Activated CD4-positive, alpha-beta T cell treated with anti-CD3 and anti-CD28 coated beads, Interleukin-2, amount 50 U/mL, for 48 hours (primary cell): ENCODE measurements at places on chromosomes 7 and 10.

DNA sequence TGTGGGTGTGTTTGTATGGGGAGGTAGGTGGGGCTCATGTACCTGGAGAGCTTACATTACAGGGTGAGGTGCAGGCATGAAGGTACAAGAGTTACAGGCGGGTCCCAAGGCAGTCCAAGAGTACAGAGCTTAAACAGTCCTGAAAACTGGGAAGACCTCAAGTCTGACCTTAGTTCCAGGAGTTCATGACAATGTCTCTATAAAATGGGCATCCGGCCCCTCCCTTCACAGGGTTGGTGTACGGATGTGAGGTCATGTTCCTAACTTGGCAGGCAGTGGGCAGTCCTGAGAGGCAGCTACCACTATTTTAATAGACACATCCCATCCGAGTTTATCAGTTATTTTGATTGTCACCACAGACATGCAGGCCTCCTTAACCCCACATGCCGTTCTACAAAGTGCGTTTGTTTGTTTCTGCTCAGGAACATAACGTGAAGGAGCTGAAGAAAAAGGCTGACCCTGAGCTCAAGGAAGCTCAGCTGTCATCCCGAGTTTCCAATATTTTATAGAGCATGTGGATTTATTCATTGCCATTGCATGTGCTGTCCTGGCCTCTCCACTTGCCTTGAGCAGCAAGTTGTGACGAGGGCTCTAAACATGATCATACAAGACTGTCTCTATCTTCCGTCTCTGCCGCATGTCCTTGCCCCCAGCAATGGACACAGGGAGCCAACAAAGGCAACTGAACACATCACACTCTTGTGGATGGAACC is 647.5 kb upstream of the IGFBP3 start:
- no peak for DNase-seq

GRCh38 chr7:158271646-158272045 is 316.0 kb downstream of the PTPRN2 start:
- no peak for DNase-seq

DNA sequence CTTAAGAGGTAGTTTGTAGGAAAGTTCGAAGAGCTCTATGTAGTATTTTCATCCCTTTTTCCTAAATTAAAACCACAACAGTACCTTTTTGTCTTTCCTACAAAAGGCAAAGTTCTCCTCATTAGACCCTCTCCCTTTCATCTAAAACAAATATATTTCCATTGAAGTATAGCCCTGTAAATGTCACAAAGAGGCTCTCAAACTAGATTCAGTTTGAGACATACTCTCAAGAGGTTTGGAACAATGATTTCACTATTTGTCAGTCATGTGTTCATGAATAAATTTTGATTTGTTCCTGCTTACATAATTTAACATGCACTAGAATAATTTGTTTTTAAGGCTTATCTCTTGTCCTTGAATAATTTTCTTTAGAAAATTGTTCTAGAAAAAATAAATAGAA is 12.2 kb downstream of the TAS2R16 start:
- no peak for DNase-seq

GRCh38 chr7:90092506-90092905 is 61.8 kb upstream of the STEAP1 start:
- DNase-seq: no peak

- no peak for DNase-seq
These were observed 24.4 kb upstream of the KBTBD2 start for GRCh38 chr7:32916006-32916405.

GRCh38 chr10:98045785-98046389 is 15.5 kb upstream of the CRTAC1 start:
- DNase-seq: peak; percentile 57

GRCh38 chr10:48701139-48701901 is 16.6 kb downstream of the WDFY4 start:
- no peak for DNase-seq

DNA sequence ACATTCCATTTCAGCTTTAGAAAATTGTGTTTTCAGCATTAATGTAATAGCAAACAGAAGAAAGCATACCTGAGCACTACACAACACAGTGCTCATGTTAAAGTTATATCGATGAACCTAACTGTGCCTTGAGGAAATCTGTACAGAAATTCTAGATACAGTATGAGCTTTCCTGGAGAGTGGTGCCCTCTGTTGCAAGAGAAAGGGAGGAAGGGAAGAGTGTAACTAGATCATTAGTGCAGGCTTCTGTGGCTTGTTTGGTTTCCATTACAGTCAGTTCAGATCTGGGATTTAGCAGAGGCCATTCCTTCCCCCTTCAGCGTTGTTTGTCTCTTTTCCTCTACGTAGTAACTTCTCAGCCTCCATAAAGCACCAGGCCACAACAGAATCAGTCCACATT is 139.7 kb downstream of the HTR7 start:
- no peak for DNase-seq

DNA sequence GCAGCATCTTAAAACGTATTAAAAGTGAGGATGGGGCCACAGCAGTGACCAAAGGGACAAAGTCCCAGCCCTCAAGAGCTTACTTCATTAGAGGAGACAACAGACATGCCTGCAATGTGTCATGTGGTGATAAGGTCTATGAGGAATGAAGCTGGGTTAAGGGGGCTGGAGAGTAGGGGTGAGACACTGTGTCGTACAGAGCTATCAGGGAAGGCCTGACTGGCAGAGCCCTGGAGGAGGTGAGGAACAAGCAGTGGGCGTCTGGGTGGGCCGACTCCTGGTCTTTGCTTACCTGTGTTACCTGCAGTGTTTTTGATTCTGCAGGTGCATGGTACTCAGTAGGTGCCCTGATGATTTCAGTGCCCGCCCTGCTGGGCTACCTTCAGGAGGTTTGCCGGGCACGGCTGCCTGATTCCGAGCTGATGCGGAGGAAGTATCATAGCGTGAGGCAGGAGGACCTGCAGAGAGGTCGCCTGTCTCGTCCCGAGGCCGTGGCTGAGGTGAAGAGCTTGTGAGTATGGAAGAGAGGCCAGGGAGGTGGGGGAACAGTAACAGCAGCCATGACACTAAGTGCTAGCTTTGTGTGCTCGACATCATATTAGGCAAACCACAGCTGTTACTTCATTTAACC is 7.6 kb downstream of the ZFYVE27 start:
- no peak for DNase-seq

GRCh38 chr10:113517165-113517900 is 35.5 kb upstream of the HABP2 start:
- no peak for DNase-seq

DNA sequence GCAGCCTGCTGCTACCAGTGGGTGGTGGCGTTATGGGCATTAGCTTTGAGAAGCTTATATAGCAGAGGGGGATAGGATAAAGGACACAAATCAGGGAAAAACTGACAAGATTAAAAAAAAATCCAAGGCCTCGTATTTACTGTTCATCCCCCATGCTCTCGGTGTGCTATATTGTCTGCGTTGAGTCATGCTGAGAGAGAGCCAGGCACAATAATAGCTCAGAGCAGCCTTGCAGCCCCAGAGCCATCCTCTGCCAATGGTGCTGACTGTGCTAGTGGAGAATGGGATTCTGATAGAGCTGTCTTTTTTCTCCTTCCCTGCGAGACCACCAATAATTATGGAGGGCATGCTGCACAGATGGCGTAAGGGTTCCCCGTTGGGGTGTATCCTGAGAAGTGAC is 51.7 kb upstream of the FZD1 start:
- no peak for DNase-seq

- DNase-seq: no peak
These were observed 217.1 kb downstream of the PRPF18 start for GRCh38 chr10:13803566-13804554.

DNA sequence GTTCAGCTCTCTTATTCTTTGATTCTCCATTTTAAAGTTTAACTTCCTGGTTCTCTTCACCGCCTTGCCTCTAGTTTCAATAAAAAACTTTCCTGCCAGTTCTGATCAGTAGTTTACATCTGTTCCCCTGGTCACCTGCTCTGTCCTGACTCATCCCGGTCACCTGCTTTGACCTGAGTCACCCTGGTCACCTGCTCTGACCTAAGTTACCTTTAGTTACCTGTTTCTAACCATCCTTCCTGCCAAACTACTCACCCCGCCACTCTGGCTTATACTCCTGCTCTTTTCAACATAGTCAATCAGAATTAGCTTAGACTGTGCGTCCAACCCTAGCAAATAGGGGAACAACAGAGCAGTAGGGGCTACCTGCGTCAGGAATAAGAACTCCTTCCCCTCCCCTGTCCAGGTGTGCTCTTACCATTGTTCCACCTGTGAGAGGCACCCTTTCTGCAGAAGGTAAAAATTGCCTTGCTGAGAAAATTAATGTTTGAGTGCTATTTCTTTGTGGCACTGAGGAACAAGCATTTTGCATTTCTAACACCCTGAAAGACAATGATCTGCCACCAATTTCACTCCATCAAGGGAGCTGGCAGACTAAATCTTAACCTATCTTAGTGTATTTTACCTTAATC is 263.6 kb downstream of the DOCK4 start:
- no peak for DNase-seq

DNA sequence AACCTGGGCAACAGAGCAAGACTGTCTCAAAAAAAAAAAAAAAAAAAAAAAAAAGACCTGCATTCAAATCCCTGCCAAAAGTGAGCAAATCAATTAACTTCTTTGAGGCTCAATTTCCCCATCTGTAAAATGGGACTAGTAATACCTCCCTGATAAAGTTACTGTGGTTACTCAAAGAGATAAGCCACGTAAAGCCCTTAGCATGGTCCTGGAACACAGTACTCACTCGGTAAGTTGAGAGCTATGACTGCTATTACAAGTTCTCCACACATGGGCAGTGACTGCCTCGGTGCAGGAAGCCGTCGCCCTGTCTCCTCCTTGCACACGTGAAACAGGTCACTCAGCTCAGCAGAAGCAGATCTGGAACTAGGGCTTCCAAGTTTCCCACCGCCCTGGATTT is 37.9 kb downstream of the DDIT4 start:
- DNase-seq: no peak

- no peak for DNase-seq
These were observed 78.1 kb downstream of the CALN1 start for GRCh38 chr7:72334066-72334465.

GRCh38 chr7:101581891-101582290 is 47.2 kb downstream of the MYL10 start:
- no peak for DNase-seq

- no peak for DNase-seq
These were observed 7.5 kb downstream of the FGFR2 start for GRCh38 chr10:121590772-121591171.

DNA sequence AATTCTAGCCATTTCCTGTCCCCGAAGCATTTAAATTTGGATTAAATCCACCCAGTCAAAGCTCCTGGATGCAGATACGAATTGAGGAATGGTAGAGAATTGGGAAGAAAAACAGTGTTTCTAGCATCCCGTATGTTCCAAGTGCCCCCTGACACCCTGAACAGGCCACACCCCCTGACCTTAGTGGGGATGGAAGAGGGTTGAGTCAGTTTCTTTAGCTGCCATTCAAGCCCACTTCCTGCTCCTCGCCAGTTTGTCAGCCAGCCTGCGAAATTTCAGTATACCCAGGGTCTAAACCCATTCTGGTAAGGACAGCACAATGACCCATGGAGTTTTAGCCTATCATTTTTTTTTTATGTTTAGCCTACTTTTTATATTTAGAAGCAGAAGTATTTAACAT is 101.1 kb downstream of the PKD1L1 start:
- DNase-seq: no peak

DNA sequence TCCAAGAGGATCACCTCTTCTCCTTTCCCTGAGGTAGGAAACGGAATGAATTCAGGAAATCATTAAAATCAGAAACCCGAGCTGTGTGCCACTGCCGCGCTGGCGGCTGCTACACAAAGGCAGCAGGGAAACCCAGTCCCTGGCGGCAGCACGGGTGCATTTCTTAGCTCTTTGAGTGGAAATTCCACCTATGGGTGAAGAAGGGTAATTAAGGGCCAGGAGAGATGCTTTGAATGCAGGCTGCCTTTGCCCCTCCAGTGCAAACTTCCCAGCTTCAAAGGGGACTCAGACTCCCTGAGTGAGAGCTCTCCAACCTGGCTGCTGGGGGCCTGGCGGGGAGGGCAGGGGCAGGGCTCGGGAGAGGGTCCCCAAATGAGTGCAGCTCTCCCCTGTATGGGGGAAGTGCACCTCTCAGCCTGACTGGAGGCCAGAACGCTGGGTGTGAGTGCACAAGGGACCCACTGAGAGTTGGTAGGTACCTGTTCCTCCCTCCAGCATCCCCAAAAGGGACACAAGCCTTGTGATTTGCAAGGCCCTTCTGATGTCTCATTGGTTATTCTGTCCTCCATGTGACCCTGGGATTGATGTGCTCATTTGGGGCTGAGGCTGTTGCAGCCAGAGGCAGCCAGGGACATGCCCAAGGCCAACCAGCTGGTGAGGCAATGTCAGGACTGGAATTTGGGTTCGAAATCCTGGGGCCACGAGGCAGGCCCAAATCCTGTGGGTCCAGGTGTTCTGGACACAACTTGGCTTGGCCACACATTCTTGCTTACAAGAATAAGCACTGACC is 16.3 kb upstream of the ZMIZ1 start:
- DNase-seq: no peak

- DNase-seq: no peak
These were observed 565.7 kb downstream of the KCNMA1 start for GRCh38 chr10:77071956-77072355.

DNA sequence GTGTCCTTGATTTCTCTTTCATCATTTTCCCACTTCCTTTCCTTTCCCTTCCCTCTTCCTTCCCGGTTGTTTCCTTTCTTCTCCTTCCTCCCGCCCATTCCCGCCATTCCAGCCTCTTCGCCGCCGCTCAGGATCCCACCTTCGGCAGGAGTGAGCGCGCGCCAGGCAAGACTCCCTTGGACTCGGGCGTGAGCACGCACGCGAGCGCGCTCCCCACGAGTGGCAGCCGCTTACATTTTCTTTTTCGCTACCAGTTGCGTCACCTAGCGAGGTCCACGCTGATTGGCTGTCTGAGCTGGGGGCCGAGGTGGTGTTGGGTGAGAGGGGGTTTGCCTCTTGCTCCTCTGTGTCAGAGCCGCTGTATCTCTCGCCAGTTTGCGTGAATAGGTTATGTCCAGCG is 11.8 kb downstream of the ZAN start:
- DNase-seq: peak; percentile 18

GRCh38 chr7:101820703-101821102 is 3.3 kb downstream of the CUX1 start:
- no peak for DNase-seq

DNA sequence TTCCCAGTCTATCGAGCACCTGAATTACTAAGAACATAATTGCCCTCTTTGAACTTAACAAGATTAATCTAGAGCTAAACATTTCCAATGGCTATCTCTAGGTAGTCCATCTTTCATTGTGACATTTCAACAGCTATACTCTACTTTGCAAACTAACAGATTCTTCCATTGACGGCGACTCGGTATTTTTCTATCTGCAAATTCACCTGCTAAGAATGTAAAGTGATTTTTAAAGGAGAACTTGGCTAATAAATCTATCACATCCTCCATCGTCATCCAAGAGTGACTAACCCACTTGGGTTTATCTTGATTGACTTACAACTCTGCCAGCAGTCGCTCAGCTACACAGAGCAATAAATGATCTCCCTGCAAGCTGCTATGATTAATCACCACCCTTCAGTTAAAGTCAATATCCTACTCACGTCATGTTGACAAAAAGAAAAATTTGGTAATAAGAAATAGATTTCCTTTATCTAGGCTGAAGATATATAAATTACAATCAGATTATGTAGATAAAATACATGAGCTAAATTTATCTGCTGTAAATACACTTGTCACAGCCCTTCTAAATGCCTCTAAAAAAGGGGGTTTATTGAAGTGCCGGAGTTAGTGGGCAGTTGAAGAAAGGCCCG is 99.5 kb downstream of the SFMBT2 start:
- no peak for DNase-seq
